ENCODE measurements at places on chromosomes 16 and 17. TPM values are rescaled to one million over a fixed set of nuclear protein-coding genes. Genes with fewer than 3 reads are reported as not detected.
A peak's percentile ranks its signal among the peaks of the same experiment; 100 is the strongest.

DNA sequence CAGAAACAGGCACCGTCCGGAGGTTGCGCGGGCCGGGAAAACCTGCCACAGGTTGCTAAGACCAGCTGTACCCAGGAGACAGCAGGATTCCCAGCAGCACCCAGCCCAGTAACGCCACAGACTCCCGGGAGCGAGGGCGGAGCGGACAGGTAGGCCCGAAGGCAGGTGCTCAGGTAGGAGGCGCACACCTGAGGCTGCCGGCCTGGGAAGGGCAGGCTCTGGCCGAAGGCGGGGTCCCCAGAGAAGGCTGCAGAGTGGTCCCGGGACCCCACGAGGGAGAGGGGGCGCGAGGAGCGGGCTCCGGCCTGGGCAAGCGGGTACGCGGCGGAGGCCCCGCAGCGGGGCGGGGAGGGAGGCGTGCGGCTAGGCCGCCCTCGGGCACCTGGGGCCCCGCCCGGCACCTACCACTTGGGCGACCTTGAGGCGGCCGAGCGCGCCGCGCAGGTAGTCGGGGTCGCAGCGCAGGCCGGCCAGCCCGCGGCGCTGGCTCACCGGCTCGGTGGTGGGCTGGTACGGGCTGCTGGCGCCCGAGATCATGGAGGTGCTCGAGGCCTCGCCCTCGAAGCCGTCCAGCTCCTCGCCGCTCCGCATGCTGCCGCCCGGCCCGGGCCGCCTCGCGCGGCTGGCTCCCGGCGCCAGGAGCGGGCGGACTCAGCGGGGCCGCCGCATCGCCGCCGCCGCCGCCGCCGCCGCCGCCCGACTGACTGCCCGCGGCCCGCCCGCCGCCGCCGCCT is 441 bp downstream of the CMTM4 start:
- peak; percentile 38 for DNase-seq

Gene HS3ST6
- total RNA-seq = 153 TPM

DNA sequence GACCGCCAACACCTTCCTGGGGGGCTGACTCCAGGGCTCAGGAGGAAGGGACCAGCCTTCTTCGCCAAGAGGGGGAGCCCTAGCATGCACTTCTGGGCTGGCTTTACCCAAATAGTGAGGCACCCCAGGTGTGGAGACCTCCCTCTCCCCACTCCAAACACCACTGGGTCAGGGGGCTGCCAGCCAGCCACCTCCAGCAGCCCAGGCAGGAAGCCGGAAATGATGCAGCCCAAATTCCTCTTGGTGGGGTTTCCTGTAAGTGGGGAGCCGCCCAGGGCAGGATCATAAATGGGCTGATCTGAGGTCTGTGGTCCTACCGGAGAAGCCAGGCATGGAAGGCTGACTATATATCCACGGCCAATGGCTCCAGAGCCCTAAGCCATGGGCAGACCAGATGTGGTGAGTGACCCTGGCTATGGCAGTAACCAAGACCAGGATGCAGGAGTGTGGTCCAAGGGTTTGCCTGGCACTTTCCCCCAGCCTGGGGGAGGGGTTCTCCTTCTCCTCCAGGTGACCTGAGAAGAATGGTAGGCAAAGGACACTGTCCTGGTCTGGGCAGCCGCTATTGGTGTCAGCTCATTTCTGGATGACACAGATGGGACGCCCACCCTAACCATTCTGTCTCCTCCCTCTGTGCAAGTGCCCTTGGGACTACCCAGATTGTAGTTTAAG is 4.2 kb downstream of the GIT1 start:
- DNase-seq = no peak

DNA sequence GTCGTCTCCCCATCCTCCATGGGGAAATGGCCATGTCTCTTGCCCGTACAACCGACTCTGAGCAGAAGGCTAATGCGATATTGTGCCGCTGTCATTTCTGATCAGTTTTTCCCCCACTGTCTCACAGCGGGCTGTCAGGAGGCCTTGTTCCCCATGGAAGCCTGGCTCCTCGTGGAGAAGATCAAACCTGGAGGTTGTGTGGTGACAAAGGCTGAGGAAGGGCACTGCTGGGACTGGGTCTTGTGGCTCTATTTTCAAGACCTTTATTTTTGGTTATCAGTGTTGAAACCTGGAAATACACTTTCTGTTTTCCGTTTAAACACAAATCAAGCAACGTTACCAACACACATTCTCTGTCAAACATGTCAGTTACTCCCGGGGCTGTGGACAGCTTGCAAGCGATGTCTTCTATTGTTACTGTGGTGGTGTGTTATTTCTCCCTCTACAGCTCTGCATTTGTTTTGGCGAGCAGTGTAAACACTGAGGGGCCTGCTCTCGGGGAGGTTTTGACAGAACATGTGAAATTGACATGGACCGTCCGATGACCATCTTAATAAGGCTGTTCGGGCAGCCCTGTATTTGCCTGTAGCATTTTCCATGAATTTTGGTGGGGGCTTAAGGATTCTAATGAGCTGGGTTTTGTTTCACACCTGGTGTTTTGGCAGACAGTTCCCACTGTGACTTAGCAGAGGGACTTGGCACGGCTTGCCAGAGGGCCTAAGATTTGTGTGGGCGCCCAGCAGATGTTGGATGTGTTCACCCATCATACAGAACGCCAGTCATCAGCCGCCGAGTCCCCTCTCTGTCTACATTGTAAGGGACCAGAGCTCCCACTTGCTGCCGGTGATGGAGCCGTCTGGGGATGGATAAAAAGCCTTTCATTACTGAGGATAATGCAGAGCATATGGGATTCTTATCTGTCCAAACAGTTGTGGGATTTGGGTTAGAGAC is 12.5 kb downstream of the RBFOX1 start:
- no peak for DNase-seq

Gene TP53TG3
- total RNA-seq = not detected

DNA sequence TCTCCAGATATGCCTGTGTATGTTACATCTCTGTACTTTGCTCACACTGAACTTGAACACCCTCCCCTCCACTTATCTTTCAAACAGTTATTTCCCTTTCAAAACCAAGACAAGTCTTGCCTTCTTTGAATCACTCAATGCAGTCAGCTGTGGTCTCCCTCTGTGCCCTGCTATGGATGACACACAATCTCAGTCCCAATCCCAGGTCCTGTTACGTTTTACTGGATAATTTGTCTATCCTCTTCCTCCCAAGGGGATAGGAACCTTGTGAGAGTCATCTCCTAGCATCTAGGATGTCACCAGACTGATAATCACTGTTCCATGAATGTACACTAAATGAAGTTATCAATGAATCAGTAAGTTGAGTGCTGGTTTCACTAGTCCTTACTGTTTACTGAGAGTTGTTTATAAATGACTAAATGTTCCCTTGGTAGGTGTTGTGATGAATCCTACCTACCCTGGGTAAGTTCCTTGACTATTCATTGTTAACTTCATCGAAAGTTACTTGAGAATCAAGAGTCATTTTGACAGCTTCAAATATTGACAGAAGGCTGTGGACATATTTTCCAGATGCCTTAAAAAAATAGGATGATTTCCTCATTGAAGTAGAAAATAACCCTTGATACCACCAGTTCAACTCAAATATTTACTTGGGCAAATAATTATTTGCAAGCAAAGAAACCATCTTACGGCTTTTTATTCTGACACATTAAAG is 244.9 kb downstream of the PRKCA start:
- no peak for DNase-seq

Gene OTOP3
- total RNA-seq = not detected

GRCh38 chr16:25426829-25427228 is 169.2 kb upstream of the ZKSCAN2 start:
- no peak for DNase-seq

Gene C16orf96
- total RNA-seq = 0.49 TPM

DNA sequence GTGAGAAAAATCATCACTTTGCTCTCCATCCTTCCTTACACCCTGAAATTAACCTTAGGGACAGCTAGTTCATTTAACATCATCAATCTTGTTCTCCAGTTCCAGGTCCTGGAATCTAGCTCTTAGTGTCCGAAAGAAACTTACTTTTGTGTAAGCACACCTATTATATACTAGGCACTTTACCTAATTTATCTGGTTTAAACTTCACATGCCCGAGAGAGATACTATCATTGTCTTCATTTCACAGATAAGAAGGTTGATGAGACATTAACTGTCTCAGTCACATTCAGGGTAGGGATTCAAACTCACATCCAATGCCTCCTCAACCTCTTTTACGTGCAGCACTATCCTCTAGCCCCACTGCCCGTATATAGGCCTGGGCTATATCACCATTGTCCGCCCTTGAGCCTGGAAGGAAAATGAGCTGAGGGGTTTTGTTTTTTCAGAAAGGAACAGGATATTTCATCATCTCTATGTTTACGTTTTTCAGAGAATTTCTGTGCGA is 501 bp upstream of the AP2B1 start:
- DNase-seq = no peak

DNA sequence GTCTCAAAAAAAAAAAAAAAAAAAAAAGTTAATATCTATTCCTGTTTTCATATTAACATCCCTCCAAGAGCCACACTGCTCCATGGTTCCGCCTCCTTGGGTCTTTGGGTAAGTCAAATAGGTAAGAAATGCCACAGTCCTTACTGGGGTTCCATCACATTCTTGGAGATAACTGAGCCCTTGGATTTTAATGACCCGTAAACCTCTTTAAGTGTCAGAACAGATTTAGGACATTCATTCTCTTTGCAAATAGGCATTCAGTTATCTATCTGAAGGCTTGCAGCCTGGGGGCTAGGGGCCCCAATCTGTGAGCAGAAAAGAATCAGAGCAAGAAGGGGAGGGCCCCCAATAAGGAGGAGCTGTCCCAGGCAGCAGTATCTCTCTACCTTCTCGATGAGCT is 28.0 kb downstream of the MYH13 start:
- no peak for DNase-seq

- DNase-seq = no peak
Observed at GRCh38 chr17:60395508-60396065, 3.7 kb upstream of the USP32 start.

Gene KRTAP9-2
- not detected for total RNA-seq

- no peak for DNase-seq
Observed at GRCh38 chr17:70171159-70171558, 1.8 kb downstream of the KCNJ2 start.

Gene KRTAP9-4
- 0.37 TPM for total RNA-seq

- DNase-seq = no peak
Observed at GRCh38 chr17:72381597-72382397, 261.0 kb downstream of the SOX9 start.

Gene CDRT4
- total RNA-seq = 0.52 TPM

Gene SYCE1L
- 3.7 TPM for total RNA-seq

- no peak for DNase-seq
Observed at GRCh38 chr16:78988361-78988969, 612.1 kb downstream of the MAF start.

- DNase-seq = no peak
Observed at GRCh38 chr17:31857920-31858641, 963 bp downstream of the COPRS start.

GRCh38 chr17:59848778-59849177 is 44.0 kb downstream of the TUBD1 start:
- peak; percentile 81 for DNase-seq

DNA sequence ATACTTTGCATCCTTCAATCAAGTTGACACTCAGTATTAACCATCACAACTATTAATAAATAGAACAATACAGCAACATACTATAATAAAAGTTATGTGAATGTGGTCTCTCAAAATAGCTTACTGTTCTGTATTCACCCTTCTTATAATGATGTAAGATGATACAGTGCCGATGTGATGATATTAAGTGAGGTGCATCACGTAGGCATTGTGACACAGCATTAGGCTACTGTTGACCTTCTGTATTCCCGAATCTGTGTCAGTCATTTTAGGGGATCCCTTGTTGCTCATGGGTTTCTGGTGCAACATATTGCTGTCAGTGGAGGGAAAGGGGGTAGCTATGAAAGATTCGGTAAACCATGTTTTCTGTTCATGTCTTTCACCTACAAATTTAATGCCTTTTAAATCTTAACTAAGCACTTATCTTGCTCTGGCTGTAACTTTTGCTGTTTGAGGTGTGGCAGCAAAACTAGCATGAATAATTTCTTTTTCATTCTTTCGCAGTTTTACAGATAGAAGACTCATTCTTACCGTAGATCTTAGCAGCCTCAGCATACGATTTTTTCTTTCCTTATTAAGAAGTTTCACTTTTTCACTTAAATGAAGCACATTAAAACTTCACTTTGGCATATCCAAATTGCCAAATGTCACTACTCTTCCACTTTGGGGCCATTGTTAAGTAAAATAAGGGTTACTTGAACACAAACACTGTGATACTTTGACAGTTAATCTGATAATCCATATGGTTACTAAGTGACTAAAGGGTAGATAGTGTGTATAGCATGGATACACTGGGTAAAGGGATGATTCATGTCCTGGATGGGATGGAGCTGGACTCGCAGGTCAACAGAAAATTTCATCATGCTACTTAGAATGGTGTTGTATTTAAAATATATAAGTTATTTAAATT is 29.6 kb downstream of the NFAT5 start:
- no peak for DNase-seq

Gene SLC16A13
- 1.0 TPM for total RNA-seq

- peak; percentile 29 for DNase-seq
Observed at GRCh38 chr17:57442914-57443571, 186.7 kb downstream of the MSI2 start.

DNA sequence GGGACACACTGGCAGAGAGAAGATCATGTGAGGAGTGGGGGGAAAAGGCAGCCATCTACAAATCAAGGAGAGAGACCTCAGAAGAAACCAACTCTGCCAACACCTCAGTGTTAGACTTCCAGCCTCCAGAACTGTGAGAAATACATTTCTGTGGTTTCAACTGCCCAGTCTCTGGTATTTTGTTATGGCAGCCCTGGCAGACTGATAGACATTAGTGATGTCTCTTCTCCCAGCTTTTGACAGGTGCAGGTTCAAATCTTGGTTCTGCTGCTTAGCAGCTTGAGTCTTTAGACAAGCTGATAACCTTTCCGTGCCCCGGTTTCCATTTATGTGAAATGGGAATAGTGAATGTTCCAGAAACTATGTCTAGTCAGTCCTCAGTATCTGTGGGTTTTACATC is 199.5 kb downstream of the SNX29 start:
- no peak for DNase-seq

GRCh38 chr17:50625032-50625871 is 9.4 kb upstream of the ABCC3 start:
- no peak for DNase-seq

All from lower leg skin (tissue), 4 donors.